ENCODE measurements at places on chromosomes 11 and 22.

GRCh38 chr11:102436561-102436960, 16.0 kb downstream of the TMEM123 start:
- no peak for DNase-seq

- DNase-seq, result no peak
Observed at GRCh38 chr11:110522471-110522870, 92.7 kb downstream of the FDX1 start.

DNA sequence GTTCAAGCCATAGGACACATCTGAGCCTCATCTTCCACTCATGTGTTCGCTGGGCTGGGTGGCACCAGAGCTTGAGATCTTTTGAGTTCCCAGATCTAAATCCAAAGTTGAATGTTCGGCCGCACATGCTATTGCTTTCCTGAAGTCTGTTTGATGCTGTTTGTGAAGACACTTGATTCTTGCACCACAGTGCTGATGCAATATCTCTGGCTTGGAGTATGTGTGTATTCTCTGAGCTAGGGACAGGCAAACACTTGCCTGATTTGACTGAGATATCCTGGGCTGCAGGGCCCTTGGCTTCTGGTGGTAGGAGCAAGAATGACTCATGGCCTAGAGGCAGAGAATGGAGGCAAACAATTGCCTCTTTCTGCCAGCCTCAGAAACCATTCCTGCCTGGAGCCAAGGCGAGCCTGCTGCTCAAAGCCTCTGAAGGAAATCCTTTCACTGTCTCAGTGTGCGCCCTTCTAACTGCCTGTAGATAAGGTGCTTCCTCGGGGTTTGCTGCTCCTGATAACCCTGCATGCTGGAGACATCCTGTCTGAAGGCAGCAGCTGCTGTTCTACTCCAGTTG, 73.0 kb downstream of the CYB5R2 start:
- DNase-seq, result peak; percentile 87

GRCh38 chr11:117026593-117027330, 71.5 kb downstream of the SIK3 start:
- no peak for DNase-seq

DNA sequence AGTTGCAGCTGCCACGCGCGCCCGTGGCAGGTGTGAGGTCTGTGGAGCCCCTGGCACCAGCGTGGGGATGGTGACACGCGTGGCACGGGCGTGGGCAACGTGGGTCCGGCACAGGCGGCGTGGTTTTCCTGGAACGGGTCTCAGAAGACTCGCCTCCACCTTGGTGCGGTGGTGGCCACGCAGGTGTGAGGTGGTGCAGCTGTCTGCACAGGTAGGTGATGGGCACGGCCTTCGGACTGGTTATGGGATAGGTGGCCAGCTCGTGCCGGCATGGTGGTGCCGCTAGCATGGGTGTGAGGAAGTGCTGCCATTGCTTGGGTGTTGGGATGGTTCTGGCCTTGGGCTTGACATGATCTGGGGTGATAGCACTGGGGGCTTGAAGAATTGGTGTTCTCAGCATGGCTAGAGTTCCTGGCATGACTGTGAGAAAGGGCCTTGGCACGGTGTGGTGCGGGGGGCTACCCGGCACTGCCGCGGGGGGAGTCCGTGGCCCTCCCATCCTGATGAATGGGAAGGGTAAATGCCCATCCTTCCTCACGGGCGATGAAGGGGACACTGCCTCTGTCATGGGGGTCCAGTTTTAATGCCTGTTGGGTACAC, 531 bp downstream of the DAGLA start:
- DNase-seq, result no peak

GRCh38 chr22:26561756-26562417, 28.0 kb downstream of the TPST2 start:
- DNase-seq, result no peak

Data from breast epithelium (tissue), 4 donors.